Osteocyte (in vitro differentiated cells): ENCODE measurements at places on chromosomes 13 and 19. TPM values are rescaled to one million over a fixed set of nuclear protein-coding genes. Genes with fewer than 3 reads are reported as not detected.
A peak's percentile ranks its signal among the peaks of the same experiment; 100 is the strongest.

The WDR87 gene
- not detected in 2 replicates for total RNA-seq

The IL11 gene
- total RNA-seq: 0.91 and 1.0 TPM in 2 replicates

The DNAAF3 gene
- 1.5 and 2.1 TPM in 2 replicates for total RNA-seq

GRCh38 chr13:99864627-99864990 lies 107.0 kb downstream of the ZIC5 start:
- H3K4me3 ChIP-seq: no peak overlapping the region
- H3K36me3 ChIP-seq: no peaks in the 10 kb centered on the region
- peaks cover 2% of the 10 kb centered on the region for H3K27me3 ChIP-seq
- DNase-seq: no peak

GRCh38 chr13:29050719-29051118 lies 230.6 kb downstream of the MTUS2 start:
- no peak for DNase-seq
- no peaks in the 10 kb centered on the region for H3K27me3 ChIP-seq
- no peak overlapping the region for H3K27ac ChIP-seq
- no peaks in the 10 kb centered on the region for H3K4me1 ChIP-seq

DNA sequence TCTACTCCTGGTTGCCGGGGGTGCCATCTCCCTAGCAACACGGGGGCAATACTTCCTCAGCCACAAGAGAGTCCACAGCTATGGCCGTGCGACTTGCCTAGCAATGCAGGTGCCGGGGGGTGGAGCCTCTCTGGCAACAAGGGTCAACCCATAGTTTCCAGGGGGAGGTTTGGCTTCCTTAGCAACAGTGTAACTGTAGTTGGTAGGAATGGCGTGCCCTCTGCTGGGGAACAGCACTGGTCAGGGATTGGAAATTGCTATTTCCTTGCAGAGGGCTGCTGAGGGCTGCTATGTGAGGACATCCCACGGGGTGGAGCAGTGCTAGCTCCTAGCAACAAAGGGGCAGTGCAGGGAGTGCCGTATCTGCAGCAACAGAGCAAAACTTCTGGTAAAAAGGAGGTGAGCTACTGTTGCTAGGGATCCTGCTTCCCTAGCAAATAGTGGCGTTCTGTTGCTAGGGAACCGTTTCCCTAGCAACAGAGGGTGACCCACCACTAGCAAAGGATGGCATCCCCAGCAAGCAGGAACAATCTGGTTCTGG lies 7.0 kb upstream of the TMC4 start:
- DNase-seq: no peak
- no peaks in the 10 kb centered on the region for H3K36me3 ChIP-seq
- peak overlapping the region; percentile 41 for H3K27ac ChIP-seq
- H3K4me1 ChIP-seq: peaks cover 2% of the 10 kb centered on the region
- no peak overlapping the region for H3K4me3 ChIP-seq
- no peaks in the 10 kb centered on the region for H3K27me3 ChIP-seq

The ZNF613 gene
- 7.8 and 9.4 TPM in 2 replicates for total RNA-seq

The SLC5A5 gene
- not detected in 2 replicates for total RNA-seq

The SMIM44 gene
- total RNA-seq: not detected in 2 replicates

DNA sequence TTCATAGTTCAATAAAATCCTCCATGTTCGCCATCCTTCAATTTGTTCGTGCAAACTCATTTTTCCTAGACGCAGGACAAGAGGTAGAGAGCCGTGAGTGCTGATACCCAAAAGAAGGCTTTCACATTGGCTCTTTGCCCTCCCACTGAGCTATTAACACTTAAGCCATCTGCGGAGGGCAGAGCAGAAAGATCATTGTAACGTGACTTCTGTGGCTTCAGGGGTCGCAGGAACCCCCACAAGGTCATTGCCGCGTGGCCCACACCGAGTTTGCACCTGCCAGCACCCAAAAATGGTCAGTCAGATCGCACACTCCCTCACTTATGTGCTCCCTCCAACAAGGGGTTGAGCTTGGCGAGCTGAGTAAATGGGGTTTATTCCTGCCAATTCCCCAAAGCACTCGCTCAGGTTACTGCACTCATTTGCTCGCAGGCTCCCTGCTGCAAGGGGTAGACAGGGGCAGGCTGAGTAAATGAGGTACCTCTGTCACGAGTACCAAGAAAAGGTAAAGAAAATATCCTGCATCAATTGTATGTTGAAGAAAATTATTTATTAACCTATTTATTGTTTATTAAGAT lies 144.1 kb downstream of the PRR20E start:
- H3K27ac ChIP-seq: no peak overlapping the region
- DNase-seq: no peak
- no peaks in the 10 kb centered on the region for H3K4me1 ChIP-seq
- no peak overlapping the region for H3K4me3 ChIP-seq
- peaks cover 2% of the 10 kb centered on the region for H3K27me3 ChIP-seq

The ZNF850 gene
- 2.8 and 3.6 TPM in 2 replicates for total RNA-seq

The CEACAM4 gene
- total RNA-seq: not detected in 2 replicates

DNA sequence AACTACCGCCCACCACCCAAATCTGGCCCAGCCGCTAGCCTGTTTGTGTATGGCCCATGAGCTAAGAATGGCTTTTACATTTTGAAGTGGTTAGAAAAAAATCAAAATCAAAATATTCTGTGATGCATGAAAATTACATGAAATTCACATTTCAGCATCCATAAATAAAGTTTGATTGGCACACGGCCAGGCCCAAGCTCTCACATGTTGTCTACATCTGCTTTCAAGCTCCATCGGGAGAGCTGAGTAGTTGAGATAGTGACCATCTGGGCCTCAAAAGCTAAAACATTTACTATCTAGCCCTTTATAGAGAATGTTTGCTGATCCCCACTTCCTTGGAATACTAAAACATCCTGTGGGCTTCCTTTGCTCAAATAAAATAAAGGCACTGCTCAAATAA lies 14.5 kb downstream of the RFX2 start:
- H3K27ac ChIP-seq: no peak overlapping the region
- no peaks in the 10 kb centered on the region for H3K27me3 ChIP-seq
- DNase-seq: no peak

The KIR2DL1 gene
- total RNA-seq: not detected in 2 replicates

DNA sequence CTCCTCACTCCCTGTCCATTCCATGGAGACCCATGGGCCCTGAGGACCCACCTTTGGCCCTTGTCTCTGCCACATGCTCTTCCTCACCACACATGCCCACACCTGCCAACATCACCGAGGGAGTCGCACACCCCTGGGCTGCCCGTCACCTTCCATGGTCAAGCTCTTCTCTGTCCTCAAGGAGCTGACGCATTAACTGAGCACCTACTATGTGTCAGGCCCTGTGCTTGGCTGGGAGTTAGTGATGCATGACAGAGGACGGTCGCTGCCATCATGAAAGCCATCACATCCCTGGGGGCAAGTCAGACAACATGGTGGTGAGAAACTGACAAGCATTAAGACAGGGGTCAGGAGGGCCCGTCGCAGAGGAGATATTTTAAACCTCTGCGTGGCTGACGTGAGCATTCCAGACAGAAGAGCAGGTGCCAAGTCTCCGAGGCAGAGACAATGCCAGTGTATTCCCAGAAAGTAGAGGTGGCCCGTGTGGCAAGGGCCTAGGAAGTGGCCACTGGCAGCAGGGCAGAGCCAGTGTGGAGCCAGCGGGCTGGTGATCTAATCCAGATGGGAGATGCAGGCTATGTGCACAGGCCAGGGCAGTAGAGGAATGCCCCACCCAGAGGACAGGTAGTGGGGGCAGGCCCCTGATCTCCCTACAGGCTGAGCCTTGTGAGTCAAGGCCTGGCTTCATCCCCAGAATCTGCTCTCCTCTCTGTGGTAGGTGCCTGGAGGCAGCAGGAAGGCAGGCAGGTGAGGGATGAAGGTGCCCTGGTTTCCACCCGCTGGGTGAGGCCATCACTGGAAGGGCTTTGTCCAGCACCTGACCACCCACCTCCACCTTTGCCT lies 21.2 kb downstream of the ELAVL1 start:
- no peak for DNase-seq
- no peaks in the 10 kb centered on the region for H3K27me3 ChIP-seq
- no peak overlapping the region for H3K27ac ChIP-seq

GRCh38 chr19:30441011-30441410 lies 68.8 kb downstream of the ZNF536 start:
- no peaks in the 10 kb centered on the region for H3K27me3 ChIP-seq
- no peaks in the 10 kb centered on the region for H3K36me3 ChIP-seq
- H3K4me3 ChIP-seq: no peak overlapping the region

The ZNF616 gene
- 15.0 and 16.5 TPM in 2 replicates for total RNA-seq

The ZSCAN4 gene
- total RNA-seq: not detected in 2 replicates

The CEACAM8 gene
- total RNA-seq: not detected in 2 replicates

DNA sequence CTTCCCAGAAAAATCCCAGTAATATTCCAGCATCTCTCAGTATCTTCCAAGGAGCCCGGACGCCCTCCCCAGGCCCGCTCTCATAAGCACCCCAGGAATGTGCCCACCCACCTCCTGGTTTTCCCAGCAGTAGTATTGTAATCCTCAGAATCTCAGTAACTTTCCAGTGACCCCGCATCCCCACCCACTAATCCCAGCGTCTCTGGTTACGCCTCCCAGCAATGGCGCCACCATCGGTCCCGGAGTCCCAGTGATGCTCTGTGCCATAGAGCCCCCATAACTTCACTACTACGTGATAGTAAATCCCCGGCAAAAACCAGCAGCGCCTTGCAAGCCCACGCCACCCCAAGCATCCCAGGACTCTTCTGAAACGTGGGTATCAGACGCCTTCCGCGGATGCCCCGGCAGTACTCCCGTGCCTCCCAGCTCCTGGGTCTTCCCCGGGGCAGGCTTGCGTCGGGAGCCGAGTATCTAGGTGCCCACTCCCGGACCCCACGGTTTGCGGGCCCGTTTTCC lies 928 bp upstream of the PNPLA6 start:
- H3K4me1 ChIP-seq: peaks cover 15% of the 10 kb centered on the region
- H3K4me3 ChIP-seq: peak overlapping the region; percentile 94
- peak overlapping the region; percentile 99 for H3K27ac ChIP-seq
- DNase-seq: peak; percentile 87
- H3K27me3 ChIP-seq: no peaks in the 10 kb centered on the region
- peaks cover 12% of the 10 kb centered on the region for H3K36me3 ChIP-seq

DNA sequence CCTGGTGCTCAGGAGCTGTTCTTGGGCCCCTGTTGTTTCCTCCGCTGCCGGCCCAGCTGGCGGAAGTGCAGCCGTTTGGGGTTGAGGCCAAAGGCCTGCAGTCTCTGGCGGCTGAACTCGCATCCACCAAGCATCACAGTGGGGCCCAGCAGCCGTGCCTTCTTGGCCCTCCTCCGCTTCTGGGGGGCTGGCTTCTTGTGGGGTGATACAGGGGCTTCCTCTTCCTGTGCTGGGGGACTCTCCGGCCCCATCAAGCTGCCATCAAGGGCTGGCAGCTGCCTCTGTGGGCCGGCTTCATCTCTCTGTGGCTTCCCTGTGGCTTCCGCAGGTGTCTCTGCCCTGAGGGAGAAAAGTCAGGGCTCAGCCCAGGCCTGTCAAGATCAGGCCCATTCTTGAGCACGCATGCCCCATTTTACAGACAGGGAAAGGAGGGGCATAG lies 10.3 kb downstream of the ATG4D start:
- H3K27me3 ChIP-seq: no peaks in the 10 kb centered on the region
- H3K4me3 ChIP-seq: no peak overlapping the region
- no peaks in the 10 kb centered on the region for H3K4me1 ChIP-seq
- no peak overlapping the region for H3K27ac ChIP-seq
- DNase-seq: no peak
- H3K36me3 ChIP-seq: peaks cover 32% of the 10 kb centered on the region

The MIA gene
- total RNA-seq: 2.0 TPM in 1 of 2 replicates, not detected in the other

DNA sequence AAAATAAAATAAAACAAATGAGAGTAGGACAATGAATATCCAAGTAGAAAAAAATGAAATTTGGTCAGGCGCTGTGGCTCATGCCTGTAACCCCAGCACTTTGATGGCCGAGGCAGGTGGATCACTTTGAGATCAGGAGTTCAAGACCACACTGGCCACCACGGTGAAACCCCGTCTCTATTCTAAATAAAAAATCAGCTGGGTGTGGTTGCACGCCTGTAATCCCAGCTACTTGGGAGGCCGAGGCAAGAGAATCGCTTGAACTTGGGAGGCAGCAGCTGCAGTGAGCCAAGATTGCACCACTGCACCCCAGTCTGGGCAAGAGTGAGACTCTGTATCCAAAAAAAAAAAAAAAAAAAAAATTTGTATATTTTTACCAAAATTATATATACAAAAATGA lies 18.2 kb upstream of the ZMYM5 start:
- H3K27ac ChIP-seq: no peak overlapping the region
- no peaks in the 10 kb centered on the region for H3K4me1 ChIP-seq
- no peak overlapping the region for H3K4me3 ChIP-seq
- no peak for DNase-seq
- no peaks in the 10 kb centered on the region for H3K36me3 ChIP-seq
- no peaks in the 10 kb centered on the region for H3K27me3 ChIP-seq

DNA sequence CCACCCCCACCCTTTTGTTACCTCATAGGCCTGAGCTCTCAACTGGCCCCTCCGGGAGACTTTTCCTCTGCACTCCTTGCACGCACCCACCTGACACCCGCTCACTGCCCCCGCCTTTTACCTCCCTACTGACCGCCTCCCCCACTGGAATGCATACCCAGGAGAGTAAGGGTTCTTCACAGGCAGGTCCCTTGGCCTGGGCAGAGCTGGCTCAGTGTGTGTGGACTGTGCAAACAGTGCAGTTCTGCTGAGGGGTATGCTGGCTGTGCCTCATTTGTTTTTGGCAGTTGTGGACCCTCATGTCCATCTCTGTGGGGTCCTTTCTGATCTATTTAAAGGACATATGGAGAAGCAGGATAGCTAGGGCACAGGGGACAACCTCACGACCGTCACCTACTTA lies 5.0 kb downstream of the ZSCAN18 start:
- H3K27me3 ChIP-seq: no peaks in the 10 kb centered on the region
- peaks cover 28% of the 10 kb centered on the region for H3K36me3 ChIP-seq
- no peak overlapping the region for H3K4me3 ChIP-seq
- H3K27ac ChIP-seq: no peak overlapping the region

- H3K27ac ChIP-seq: peak overlapping the region; percentile 92
- H3K4me3 ChIP-seq: peak overlapping the region; percentile 91
- no peaks in the 10 kb centered on the region for H3K27me3 ChIP-seq
- peaks cover 10% of the 10 kb centered on the region for H3K36me3 ChIP-seq
These were observed 521 bp upstream of the ZNF665 start for GRCh38 chr19:53193535-53194222.

DNA sequence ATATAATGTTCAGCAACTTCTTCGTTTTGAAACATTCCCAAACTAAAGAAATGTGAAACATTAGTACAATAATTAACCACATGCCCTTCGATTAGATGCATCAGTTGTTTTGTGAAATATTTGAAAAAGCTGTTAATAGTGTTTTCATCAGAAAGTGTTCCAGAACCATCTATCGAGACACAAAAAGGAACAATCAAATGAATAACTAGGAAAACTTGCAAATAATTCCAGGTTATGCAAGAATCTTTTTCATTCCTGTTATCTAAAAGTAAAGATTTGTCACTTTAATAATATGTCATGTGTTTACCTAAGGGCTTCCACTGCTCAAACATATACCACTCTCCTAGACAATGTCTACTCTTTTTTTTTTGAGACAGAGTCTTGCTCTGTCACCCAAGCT lies 904.2 kb upstream of the MIR17HG start:
- no peak for DNase-seq
- H3K27me3 ChIP-seq: no peaks in the 10 kb centered on the region
- peaks cover 38% of the 10 kb centered on the region for H3K4me1 ChIP-seq
- H3K27ac ChIP-seq: no peak overlapping the region
- peaks cover 5% of the 10 kb centered on the region for H3K36me3 ChIP-seq
